Adrenal gland (tissue), 19 donors: ENCODE measurements at places on chromosomes 7 and 10.

DNA sequence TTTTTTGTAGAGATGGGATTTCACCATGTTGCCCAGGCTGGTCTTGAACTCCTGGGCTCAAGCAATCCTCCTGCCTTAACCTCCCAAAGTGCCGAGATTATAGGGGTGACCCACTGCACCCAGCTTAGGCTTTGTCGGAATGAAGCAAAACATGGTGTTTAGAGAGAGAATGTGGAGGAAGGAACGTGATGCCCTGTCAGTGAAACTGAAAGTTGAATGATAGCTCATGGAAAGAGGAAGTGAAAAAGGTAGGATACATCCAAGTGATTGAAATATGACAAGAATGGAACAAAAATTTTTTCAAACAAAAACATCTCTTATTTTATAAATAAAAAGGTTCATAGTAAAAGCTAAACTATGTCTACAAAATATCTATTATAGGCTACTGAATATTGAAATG, 5.9 kb downstream of the AKAP9 start:
- no peak for DNase-seq

DNA sequence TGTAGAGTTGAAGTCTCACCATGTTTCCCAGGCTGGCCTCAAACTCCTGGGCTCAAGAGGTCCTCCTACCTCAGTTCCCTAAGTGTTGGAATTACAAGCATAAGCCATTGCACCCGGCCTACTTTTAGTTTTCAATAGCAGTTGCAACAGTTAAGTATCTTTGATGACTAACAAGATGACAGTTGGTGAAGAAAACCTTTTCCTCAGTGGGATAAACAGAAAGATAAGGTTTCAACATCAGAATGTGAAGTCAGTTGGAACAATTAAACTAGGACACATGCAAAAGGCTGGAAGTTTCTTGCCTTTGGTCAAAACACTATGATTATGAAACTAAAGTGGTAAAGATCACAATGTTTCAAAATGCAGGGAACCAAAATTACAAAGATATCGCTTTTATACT, 169.2 kb downstream of the ZNF438 start:
- DNase-seq: no peak

- no peak for DNase-seq
Observed at GRCh38 chr10:104680467-104681401, 39.6 kb downstream of the SORCS3 start.

DNA sequence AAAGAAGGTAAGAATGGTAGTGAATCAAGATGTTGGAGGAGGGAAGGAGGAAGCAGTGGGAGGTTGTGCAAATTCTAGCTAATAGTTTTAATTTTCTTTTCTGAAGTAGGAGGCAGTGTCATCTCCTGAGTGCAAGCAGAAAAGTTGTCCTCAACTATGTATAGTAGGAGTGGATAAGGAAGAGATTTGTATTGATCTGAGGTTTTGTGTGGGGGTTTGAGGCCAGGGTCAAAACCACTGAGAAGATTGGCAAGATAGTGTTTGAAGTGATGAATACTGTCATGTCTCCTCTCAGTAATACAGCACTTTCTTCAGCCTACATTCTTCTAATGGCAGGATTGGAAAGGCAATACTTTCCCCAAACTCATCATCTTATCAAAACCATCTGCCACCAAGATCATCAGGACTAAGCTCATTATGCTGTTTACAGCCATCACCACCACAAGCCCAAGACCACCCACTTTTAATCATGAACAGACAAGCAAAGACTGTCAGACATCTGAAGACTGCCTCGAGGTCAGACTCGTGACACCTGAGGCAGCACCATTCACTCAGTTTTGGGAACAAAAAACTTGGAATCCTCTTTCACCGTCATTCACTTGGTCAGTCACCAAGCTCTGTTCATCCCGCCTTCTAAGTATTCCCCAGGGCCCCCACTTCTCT, 1.5 kb upstream of the MIOS start:
- no peak for DNase-seq

DNA sequence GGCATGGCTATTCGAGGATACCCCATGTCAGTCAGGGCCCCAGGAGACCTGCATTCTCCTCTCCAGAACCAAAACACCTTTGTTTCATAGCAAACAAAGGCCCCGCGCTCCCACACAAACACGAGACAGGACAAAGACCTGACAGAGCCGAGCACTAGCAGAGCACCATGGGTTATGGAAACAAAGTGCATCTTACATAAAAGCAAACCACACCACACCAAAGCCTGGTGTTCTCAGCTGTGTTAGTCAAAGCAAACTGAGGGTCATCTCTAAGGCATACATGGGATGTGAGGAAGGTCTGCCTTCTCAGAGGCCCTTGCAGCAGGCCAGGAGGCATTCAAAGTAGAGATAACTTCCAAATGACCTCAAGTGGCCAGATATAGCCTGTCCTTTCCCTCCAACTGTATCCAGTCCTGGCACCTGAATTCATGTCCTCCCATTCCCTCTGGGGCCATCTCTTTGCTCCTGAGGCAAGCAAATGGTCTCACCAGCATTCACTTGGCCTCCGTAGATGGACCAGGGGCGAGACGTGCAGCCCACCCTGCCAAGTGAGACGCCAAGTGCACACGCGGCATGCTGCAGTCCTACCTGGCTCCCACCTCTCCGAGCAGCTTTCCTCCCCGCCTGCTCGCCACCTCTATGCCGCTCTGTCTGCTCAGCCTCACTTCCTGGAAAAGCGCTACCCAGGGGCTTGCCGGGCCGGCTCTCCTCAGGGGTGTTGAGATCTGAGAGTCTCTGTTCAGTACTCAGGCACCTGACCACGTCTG, 45.3 kb upstream of the PDLIM1 start:
- DNase-seq: no peak

GRCh38 chr10:16545116-16545736, 23.5 kb upstream of the C1QL3 start:
- no peak for DNase-seq

DNA sequence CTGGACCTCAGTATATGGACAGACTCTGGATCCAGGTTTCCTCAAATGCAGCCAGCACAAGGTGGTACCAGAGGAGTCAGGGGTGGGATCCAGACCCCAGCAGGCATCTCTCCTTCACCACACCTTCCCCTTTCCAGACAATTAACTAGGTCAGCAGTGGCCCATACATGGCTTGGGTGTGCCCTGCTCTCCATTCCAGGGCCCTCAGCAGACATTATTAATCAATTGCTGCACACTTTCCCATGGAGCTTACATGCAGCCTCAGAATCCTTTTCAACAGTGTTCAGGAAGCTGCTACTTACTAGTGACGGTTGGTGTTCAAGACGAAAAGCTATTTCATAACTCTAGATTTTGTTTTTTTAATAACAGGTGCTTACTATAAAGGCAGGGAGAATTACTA, 6.0 kb downstream of the COL13A1 start:
- no peak for DNase-seq

- no peak for DNase-seq
Observed at GRCh38 chr10:89549510-89549909, 14.1 kb upstream of the SLC16A12 start.

GRCh38 chr7:114644455-114644854, 229.8 kb downstream of the FOXP2 start:
- no peak for DNase-seq

- DNase-seq: peak; percentile 16
Observed at GRCh38 chr7:24980534-24981170, 674 bp upstream of the OSBPL3 start.

- DNase-seq: no peak
Observed at GRCh38 chr10:119620241-119621077, 23.7 kb upstream of the TIAL1 start.

DNA sequence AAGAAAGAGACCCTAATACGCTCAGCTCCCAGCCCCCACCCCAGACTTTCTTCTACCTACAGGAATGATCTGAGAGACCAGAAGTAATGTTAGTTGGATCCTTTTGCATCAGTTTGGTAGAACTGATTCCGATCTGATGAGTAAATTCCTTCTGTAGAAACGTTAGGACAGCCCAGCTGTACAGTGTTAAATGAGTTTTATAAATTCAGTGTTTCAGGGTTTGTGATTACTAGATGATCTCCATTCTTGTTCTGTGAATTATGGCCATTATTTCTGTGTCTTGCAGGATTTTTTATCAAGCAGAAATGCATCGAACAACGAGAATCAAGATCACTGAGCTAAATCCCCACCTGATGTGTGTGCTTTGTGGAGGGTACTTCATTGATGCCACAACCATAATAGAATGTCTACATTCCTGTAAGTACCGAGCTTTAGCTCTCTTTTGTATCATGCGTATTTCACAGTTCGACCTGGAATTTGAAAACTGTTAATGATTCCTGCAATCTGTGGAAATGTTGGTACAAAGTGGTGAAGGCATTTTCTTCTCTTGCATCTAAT, 5.3 kb downstream of the BMI1 start:
- DNase-seq: no peak

DNA sequence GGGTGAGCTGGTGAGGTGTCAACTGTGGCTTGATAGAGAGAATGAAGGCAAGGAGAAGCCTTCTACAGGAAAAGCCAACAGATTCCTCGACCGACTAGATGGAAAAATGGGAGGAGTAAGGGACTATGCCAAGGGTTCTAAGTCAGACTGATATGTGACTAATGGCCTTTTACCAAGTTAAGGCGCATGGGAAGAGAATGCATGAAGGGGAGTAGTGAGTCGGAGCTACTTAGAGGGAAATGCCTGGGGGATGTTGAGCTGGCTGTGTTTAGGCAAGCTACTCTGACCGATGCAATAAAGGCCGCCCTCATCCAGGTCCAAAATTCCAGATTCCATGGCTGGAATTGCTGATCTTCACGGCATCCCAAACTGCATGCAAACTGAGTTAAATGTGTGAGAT, 48.2 kb downstream of the APBB1IP start:
- no peak for DNase-seq

GRCh38 chr7:87833130-87833529, 43.0 kb downstream of the SLC25A40 start:
- DNase-seq: no peak

GRCh38 chr10:74650613-74651012, 175.8 kb upstream of the KAT6B start:
- no peak for DNase-seq

- no peak for DNase-seq
Observed at GRCh38 chr10:87794285-87794684, 23.7 kb downstream of the ATAD1 start.

- no peak for DNase-seq
Observed at GRCh38 chr7:136528329-136528728, 340.1 kb upstream of the CHRM2 start.

- no peak for DNase-seq
Observed at GRCh38 chr7:23394488-23395171, 75.7 kb downstream of the IGF2BP3 start.

GRCh38 chr7:77877791-77878190, 79.2 kb downstream of the PHTF2 start:
- DNase-seq: no peak

DNA sequence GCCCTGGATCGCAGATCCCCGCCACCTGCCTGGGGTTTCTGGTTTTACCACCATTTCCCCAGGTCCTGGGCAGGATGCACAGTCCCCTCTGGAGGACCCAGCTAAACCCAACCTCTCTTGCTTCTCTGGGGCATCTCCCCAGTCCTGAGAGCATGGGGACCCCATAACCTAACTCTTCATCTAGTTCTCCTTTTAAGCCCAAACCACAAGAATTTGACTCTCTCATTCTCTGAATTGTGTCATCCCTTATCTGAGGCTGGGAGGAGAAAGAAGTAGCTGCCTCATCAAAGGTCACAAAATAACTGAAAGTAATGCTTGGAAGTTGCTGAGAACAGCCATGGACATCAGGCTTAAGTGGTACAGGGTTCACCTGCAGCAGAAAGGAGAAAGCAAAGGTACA, 159.9 kb downstream of the FGFR2 start:
- DNase-seq: no peak
